ENCODE measurements at places on chromosomes 2 and 18.

- no peak for DNase-seq
Observed at GRCh38 chr2:178482437-178482836, 2.2 kb downstream of the PLEKHA3 start.

DNA sequence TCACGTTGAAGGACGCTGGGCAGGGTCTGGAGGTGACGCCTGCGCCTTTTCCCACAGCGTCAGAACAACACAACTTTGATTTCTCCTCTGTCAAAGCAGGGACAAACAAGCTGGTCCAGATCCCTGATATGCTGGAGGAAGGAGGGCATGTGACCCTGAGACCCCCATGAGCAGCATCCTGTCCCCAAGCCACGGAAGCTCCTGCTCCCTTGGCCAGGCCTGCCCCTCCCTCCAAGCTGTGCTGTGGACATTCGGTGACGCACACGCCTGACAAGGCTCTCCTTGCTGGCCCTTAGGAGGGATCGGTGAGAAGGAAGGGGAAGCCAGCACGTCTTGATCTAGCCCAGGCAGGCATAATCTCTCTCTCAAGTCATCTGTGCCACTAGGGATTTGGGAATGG is 11.3 kb downstream of the MLPH start:
- DNase-seq: no peak

GRCh38 chr2:234754126-234754525 is 197.7 kb upstream of the SH3BP4 start:
- no peak for DNase-seq

GRCh38 chr2:235498946-235499812 is 5.3 kb downstream of the AGAP1 start:
- no peak for DNase-seq

DNA sequence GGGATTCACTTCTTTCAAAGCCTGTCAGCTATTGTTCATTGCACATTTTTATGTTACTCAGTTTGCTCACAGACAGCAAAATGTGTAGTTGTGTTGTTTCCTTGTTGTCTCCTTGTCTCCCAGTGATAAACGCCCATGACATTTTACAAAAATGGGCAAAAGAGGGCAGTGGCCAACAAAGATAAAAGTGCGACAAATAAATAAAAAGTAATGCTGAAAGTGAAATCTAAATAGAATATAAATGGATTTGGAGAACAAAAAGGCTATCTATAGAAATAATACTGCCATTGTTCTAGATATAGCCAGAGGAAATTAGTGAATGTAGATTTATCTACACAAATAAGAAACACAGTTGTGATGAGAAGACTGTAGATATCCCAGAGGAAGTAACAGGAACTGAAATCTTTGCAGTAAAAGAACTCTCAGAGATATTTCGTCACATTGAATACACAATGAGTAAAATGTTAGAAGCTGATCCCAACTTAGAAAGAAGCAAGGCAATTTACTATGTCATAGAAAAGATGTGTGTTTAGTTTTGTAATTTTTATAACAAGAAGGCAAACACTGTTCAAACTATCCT is 1186.2 kb upstream of the FAM98A start:
- no peak for DNase-seq

DNA sequence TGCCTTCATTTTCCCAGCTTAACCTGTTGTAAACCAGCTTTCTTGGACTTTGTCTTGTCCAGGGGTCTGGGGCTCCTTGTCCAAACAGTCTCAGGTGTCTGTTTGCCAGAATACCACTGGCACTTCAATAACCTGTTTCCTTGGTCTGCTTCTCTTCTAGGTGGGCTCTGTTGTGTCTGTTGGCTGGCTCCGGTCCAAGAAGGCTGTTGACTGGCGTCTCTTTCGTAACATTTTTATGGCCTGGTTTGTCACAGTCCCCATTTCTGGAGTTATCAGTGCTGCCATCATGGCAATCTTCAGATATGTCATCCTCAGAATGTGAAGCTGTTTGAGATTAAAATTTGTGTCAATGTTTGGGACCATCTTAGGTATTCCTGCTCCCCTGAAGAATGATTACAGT is 17.0 kb downstream of the SLC20A1 start:
- DNase-seq: no peak

GRCh38 chr2:112494828-112495227 is 12.9 kb downstream of the TTL start:
- no peak for DNase-seq

Measured in activated T-cell treated with anti-CD3 and anti-CD28 coated beads, Interleukin-2, amount 50 U/mL, for 48 hours (primary cell).